ENCODE measurements at places on chromosomes 5 and 9.
A peak's percentile ranks its signal among the peaks of the same experiment; 100 is the strongest.

GRCh38 chr9:13053504-13053903, 226.0 kb downstream of the MPDZ start:
- no peak for DNase-seq

DNA sequence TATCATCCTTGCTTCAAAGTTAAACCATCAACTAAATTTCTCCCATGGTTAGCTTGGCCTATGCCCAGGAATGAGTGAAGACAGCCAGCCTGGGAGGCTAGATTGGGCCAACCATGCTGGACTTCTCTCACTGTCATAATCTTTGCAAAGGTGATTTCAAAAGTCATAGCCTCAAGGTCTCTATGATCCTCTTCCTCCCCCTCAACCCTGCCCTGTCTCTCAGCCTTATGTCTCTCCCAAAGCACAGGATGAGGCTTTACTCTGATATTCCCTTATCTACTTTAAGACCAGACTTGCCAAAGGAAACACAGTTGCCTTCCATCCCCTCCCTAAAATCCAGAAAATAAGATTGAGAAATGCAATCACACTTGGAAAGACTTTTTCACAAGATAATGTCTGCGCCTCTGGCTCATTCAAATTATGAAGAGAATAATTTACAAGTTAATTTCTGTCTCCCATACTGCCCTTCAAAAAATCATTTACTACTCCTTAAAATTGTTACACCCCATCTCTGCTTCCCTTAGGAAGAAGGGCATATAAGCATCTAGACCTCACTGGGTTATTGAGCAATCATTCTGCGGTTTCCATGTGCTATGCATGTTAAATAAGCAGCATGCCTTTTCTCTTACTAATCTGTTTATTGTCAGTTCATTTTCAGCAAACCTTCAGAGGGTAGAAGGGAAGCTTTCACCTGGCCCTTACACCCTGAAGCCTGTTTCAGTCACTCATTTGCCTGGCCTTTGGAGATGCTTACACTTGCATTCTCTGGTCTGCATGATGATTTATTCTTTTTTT, 113.8 kb upstream of the ANKRD55 start:
- no peak for DNase-seq

DNA sequence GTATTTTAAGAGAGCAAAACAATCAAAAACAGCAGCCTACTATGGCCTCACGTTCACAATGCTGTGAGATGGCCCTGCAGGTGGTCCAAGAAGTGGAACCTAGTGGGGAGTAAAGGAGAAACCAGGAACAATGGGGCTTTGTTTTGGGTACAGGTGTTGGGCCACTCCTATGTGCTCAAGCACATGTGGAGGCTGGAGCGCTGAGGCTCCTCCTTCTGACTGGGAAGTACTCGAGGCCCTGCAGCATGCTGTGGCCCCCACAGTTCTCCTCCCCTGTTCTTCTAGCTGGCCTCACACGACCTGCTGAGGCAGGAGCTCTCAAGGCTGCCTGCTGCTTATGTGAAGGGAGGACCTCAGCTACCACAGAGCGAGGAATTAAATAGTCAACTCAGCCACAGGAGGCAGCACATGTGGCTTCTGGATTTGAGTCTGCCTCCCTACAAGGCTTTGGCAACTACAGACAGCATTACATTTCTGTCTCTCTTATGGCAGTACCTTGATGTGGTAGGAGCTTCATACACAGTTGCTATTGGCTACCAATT, 482.3 kb downstream of the SPOCK1 start:
- DNase-seq, result no peak

DNA sequence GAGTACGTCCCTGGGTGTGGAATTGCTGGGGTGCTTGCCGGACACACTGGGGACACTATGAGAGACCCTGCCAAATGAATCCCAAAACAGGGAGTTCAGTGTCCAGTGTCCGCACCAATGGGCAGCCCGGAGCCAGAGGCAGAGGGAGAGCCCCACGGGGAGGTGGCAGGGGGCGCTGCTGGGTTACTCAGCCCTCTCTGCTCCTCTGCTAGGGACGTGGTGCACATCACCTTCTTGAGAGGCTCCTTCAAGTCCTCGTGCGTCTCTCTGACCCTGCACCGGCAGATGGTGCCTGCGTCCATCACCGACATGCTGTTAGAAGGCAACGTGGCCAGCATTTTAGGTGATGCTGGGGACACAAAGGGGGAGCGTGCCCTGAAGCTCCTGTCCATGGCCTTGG, 20.8 kb downstream of the STKLD1 start:
- no peak for DNase-seq

DNA sequence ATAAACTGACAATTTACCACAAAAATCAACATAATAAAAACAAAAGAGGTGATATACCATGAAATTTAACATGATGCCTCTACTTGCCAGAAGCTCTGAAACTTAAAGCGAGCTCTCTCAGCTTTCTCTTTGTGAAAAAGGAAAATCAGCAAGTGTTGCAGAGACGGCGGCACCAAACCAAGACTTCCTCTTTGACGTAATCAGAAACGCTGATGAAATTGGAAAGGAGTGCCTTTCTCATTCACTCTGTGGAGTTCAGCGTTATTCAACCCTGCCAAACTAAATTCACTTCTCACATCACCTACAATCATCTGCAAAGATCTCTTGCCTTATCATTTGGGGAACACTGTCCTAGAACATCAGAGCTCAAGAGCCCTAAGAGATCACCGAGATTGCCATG, 32.2 kb downstream of the ANXA6 start:
- DNase-seq, result peak; percentile 26

DNA sequence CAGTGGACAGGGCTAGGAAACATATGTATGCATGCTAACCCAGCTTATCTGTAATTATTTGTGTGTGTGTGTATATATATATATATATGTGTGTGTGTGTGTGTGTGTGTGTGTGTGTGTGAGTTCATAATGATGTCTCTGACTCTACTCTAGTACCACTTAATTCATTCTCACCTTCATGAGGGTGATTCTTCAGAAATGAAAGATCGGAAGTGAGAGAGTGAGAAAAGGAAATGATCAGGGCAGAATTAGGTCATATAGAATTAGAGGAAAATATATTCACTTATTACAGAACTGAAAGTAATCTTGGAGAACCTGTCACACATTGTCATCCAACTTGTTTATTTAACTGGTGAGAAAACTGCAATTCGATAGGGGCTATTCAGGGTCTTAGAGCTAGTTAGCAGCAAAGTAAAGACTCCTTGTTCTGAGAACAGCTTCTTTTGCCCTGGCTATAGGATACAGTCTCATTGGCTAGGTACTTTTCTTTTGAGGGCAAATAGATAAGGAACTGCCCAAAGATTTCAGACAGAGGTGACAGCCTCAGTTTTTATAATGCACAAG, 58.8 kb downstream of the C9orf153 start:
- no peak for DNase-seq

DNA sequence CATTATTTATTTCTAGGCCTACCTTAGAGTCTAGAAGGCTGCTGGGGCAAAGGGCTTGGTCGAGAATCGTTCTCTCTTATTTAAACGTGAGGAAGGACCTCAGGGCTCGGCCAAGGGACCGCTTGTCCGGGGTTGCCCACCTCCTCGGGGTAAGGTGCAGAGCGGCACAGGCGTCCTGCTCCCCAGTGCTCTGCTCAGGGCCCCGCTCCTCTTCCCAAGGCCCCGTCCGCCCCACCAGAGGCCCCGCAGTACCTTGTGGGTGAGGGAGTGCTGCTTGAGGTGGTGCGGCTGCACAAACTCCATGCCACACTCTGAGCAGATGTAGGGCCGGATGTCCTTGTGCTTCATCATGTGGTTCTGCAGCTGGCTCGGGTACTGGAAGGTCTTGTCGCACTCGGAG, 47.3 kb downstream of the ZNF366 start:
- DNase-seq, result no peak

- DNase-seq, result no peak
Observed at GRCh38 chr9:89053301-89053700, 62.0 kb downstream of the S1PR3 start.

DNA sequence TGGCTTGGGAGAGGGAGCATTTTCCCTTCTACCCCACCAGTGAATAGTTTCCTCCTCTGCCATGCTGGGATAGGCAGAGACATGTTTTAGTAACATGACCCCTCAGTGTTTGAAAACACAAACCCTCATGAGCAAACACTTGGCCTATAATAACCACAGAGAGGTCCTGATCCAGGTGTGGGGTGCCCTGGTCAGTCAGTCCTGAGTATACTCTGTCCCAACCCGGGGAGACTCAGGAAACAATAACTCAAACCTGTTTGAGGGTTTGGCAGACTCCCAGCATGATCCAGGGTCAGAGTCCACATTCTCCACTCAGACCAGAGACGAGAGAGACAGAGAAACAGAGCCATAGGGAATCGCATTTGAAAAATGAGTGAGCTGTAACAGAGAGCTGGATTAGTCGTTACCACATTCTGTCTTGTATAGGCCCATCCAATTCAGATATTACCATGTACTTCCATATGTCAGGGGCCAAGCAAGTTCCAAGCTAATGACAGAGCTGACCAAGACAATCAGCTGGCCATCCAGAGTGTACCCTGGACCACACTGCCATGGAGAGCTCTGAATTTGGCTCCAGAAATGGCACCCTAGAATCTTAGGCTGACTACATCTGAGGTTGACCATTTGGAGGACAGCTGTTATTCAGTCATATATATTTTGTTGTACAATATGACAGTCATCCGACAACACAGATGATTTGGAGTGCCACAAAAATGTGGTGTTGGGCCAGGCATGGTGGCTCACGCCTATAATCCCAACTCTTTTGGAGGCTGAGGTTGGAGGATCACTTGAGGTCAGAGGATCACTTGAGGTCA, 4.2 kb upstream of the CA9 start:
- no peak for DNase-seq

- DNase-seq, result no peak
Observed at GRCh38 chr5:75640395-75640794, 29.1 kb downstream of the ANKDD1B start.

GRCh38 chr5:9166202-9167112, 379.4 kb downstream of the SEMA5A start:
- no peak for DNase-seq

All from aorta (tissue), 5 donors.